Stimulated activated CD8-positive, alpha-beta memory T cell treated with anti-CD3 and anti-CD28 coated beads, Interleukin-12 subunit alpha, Interleukin-12 subunit beta, amount 100 ng/mL, for 1 hour (primary cell): ENCODE measurements at places on chromosomes 5 and 9.

DNA sequence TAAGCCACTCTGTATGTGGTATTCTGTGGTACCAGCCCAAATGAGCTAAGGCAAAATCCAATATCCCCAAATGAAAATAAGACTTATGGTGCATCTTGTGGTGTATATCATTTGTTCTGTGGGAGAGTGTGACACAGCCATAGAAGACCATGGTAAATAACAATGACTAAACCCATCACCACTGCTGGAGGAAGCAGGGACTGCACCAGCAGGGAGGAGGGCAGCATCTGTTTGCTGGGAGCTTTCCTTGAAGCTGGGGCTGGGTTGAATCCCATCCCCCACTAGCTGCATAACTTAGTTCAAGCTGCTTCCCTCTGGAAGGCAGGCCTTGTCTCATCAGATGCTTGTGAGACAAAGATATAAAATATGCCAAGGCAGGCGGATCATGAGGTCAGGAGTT lies 14.2 kb downstream of the GADD45G start:
- DNase-seq, result no peak

- DNase-seq, result no peak
These were observed 10.9 kb downstream of the DNLZ start for GRCh38 chr9:136352682-136353081.

DNA sequence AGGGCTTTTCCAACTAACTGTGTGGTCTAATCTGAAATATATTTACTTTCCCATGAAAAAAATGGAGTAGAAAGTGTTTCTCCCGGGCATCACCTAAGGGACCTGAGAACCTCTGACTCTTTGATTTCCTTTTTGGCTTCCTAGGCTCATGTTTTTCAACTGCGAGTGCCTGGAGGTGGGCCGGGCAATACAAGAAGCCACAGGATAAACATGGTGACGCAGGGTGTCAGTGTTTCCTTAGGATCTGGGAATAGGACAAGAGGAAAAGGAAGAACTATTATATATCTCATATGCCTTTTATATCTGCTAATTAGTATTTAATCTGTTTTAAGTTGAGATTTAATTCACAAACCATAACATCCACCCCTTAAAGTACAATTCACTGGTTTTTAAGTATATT lies 11.4 kb upstream of the LECT2 start:
- DNase-seq, result no peak

GRCh38 chr9:38130724-38131123 lies 61.7 kb upstream of the SHB start:
- DNase-seq, result no peak

DNA sequence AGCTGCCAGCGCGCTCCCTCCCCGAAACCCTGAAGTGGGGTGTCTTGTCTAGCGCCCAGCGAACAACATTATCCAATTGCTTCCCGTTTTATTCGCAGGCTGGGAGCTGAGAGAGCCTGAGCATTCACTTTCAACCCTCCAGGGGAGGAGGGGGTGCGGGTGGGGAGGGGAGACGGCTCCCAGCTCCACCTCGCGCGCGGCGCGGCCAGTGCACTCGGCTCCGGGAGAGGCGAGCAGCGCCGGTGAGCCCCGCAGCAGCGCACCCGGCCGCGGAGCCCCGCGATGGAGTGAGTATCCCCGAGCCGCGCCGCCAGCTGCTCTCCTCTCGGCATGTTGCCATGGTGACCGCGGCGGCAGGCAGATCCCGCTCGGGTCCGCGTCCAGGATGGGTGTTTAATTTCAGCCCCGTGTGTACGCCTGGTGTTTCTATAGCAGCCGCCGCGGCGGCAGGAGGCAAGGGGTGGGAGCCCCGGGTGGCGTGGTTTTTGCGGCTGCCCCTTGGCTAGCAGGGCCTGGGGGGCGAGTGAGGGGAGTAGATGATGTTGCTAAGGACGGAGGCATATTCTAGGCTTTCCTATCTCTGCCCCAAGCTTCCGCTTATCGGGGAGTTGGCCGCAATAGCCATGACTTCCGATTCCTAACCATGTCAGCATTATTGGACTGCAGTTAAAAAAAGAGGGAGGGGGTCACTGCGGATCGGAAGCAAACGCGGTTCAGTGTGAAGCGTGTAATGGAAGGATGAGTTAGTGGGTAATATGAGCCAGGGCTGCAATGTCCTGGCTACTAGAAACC lies 139.2 kb upstream of the PALM2AKAP2 start:
- no peak for DNase-seq

DNA sequence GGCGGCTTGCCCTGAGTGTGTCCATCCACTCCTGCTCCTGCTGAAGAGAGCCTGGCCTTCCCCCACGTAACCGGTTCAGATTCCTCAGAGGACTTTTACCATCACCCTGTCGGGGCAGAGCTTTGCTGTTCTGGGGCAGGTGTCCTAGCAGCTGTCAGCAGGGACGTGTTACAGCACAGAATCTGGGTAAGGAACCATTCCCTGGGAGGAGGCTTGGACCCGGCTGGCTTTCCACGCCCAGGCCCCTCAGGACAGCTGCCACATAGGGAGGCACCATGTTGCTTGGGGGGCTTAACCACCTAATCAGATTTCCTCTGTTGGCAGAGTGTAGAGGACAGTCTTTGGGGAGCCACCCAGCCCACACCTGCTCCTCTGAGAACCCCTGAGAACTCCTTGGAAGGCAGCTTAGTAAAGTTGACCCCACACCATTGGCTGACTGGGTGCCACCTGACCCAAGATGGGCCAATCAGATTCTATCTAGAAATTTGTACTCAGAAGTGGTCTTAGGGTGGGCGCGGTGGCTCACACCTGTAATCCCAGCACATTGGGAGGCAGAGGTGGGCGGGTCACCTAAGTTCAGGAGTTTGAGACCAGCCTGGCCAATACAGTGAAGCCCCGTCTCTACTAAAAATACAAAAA lies 23.3 kb upstream of the EEIG1 start:
- DNase-seq, result no peak

GRCh38 chr9:126454215-126454614 lies 127.6 kb downstream of the MVB12B start:
- no peak for DNase-seq

- no peak for DNase-seq
These were observed 347.1 kb upstream of the MPDZ start for GRCh38 chr9:13626601-13627000.

- no peak for DNase-seq
These were observed 78.9 kb upstream of the RASEF start for GRCh38 chr9:83141887-83142286.

DNA sequence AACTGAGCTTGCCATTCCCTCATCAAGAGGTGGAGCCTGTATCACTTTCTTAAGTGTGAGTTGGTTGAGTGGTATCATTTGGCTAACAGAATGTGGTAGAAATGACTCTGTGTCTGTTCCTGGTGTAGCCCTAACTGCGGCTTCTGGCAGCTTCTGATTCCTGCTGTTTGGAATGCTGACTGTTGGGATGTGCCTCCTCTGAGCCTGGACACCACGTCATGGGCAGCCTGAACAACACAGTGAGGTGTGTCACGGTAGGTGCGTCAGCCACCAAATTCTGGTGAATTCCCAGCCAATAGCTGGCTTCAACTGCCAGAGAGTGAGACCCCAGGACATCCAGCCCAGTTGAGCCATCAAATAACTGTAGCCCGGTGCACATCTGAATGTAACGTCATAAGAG lies 6.1 kb upstream of the C9orf152 start:
- DNase-seq, result no peak

GRCh38 chr9:136618580-136619547 lies 43.9 kb upstream of the EGFL7 start:
- DNase-seq, result no peak

DNA sequence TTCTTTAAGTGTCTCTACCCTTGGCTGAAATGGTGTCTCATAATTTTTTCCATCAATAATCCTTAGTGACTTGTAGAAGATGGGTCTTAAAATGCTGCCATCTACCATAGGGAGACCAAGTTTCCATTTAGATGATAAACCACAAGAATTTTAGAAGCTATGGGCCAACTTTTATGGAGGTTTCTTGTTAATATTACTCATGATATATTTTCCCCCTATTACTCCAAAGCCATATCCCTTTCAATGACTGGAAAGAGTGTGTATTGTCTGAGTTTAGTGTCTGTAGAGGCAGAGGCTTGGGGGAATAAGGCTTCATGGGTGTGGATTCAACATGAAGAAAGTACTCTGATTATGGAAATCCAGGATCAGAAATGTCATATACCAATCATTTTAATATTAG lies 507.3 kb upstream of the TNC start:
- no peak for DNase-seq

DNA sequence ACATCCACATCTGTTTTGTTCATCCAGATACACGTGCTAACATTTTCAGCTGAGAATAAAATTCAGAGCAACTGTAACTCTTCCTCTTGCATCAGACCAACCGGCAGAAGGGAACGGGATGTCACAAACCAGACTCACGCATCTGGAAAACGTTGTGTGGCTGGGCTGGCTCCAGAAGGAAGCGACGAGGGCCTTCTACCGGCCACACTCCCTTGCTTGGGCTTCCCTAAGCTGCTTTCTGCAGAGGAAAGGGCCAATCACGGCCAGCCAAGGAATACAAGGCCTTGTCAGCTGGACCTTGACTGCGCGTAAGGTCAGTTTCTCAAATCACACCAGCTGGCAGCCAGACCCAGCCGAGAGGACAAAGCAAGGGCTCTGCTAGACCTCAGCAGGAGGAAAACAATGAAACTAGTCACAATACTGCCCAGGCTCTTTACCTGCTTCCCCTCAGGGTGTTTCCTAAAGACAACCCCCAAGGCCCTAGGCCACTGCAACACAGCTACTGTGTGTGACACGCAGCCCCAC lies 106.1 kb downstream of the THBS4 start:
- DNase-seq, result no peak

GRCh38 chr5:92923885-92924284 lies 657.1 kb downstream of the NR2F1-AS1 start:
- DNase-seq, result no peak

GRCh38 chr5:58775701-58776262 lies 192.9 kb downstream of the RAB3C start:
- no peak for DNase-seq

GRCh38 chr5:79030663-79031484 lies 38.6 kb downstream of the DMGDH start:
- DNase-seq, result no peak

DNA sequence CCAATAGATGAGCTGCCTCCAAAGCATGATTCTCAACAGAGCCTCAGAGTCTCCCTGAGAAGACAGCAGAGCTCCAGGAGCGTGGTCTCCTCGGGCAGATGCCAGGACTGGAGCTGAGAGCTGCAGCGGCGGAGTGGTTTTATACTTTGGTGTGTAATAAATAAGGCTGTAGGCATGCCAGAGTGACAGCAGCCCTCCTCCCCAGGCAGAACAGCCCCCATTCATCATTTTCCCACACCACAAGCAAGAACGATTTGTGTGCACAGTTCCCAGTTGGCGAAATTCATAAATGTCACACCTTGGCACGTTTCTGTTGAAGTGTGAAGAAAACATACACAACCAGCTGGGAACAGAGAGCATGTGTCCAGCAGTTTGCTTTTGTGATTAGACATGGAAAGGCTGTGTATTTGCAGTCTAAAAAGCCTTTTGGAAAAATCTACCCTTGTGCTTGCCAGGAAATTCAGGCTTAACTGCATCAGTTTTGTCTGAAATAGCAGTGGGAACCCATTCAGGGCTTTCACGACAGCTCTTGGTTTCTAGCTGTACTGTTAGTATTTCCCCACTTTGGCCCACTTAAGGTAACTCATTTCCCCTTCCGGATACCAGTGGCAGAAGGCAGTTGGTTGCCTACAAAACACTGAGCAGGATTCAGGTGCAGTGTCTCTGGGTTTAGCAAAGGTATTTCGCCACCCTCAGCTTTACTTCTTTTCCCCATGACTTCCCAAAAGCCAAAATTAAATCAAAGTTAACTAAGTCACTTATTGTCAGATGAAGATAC lies at the start of gene C1QTNF3:
Gene C1QTNF3 (minus strand): TSS at position 115 of the 778 bp plus-strand sequence. CDS start 88 bp downstream, at position 27.
- DNase-seq, result no peak

GRCh38 chr9:122406070-122406890 lies 35.5 kb downstream of the PTGS1 start:
- no peak for DNase-seq

DNA sequence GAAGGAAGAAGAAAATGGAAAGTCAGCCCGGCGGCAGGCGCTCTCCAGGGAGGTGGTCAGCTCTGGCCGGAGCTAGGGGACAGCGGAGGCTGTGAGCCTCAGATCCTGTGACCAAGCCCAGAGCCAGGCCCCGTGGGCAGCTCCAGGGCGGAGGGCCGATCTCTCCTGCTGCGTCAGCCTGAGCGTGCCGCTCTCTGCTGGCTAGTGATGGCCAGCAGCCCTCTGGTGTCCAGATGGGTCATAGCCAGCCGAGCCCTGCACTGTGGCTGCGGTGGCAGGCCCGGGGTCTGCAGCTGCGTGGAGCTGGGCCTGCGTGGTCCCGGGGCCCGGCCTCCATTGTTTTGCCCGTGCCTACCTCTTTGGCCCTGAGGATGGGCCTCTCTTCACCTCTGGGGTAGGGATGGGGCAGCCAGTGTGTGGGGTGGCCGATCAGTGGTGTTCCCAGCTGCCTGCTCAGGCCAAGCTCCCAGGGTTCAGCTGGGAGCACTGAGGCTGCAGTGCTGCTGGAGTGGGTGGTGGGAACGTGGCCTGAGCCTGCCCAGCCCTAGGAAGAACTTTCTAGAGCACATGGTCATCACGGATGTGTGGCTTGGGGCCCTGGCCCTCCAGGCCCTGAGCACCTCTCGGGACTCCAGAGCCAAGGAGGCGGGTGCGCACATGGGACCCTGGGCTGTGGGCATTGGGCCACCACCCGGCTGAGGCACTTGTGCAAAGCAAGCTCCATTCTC lies 17.1 kb upstream of the NRARP start:
- DNase-seq, result no peak

DNA sequence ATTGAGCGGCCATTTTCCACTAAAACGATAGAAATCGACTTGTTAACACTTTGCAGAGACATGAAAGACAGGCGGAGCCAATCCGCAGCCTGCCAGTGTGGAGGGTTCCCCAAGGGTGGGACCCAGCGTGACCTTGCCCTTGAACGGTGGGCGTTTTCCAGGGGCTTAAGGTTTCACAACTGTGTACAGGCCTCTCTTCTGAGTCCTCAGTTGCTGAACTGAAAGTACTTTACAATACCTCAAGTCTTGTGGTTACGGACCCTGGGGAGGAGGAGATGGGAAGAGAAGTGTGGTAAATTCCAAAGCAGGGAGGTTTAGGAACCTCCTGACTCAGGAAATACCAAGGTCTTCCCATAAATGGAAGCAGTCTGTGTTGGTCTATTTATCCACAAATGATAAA lies 68.2 kb upstream of the CKMT2 start:
- no peak for DNase-seq

GRCh38 chr9:133690081-133690561 lies 48.0 kb downstream of the SARDH start:
- DNase-seq, result no peak

DNA sequence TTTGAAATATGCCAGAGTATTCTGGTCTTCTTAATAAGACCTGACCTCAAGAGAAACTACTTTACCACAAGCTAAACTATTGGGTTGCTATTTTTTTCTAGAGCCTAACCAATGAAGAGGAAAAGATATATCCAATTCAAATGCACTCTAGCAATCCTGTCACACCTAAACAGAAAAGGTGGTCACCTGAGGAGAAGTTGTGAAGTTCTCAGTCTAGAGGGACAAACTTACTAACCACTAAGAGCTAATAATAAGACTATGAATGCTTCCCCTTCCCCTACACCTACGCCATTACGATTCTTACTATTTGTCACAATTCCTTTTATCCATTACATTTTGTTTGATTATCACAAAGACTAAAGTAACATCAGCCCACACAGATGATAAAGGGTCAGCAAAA lies 29.7 kb downstream of the RLN2 start:
- no peak for DNase-seq
